Thyroid gland (tissue), 4 donors: ENCODE measurements at places on chromosomes 4 and X. TPM values are rescaled to one million over a fixed set of nuclear protein-coding genes. Genes with fewer than 3 reads are reported as not detected.

- no peaks in the 10 kb centered on the region for H3K36me3 ChIP-seq
- H3K27ac ChIP-seq, result no peak overlapping the region
- H3K27me3 ChIP-seq, result no peaks in the 10 kb centered on the region
- no peak for DNase-seq
- no peaks in the 10 kb centered on the region for H3K4me1 ChIP-seq
Observed at GRCh38 chrX:88908056-88908455, 161.0 kb downstream of the CPXCR1 start.

DNA sequence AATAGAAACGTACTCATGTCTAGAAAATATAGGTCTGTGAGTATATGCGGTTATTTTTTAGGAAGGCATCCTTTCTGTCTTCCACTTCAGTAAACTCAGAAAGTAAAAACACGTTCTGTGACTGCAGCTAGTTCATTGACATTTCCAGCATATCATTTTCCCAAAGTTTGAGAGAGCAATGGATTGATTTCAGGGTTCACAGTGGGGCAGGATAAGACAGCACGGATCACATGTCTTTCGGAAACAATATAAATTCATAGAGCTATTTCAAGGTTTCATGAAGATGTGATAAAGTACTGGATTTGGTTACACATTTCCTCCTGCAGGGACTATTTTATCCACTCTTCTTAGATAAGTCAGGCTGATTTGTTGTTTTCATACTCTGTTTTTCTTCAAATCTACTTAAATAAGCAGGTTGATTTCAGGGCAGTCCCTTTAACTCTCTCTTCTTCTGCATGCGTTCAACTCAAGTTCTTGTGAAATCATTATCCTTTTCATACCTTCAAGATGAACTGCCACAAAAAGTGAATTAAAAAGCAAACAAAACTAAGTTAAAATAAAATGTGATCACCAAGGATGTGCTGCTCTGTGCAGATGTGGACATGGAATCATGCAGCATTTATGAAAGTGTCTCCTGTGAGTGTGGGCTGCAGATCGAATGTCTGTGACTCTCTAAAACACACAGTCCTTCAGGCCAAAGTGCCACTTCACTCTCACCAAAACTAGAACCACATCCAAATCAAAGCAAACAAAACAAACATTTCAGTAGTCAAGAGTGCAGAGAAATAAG lies 187.7 kb downstream of the UNC5C start:
- peak overlapping the region; percentile 80 for H3K27ac ChIP-seq
- no peaks in the 10 kb centered on the region for H3K36me3 ChIP-seq
- no peaks in the 10 kb centered on the region for H3K27me3 ChIP-seq
- peaks cover 51% of the 10 kb centered on the region for H3K4me1 ChIP-seq
- no peak overlapping the region for H3K4me3 ChIP-seq
- DNase-seq, result peak; percentile 70

DNA sequence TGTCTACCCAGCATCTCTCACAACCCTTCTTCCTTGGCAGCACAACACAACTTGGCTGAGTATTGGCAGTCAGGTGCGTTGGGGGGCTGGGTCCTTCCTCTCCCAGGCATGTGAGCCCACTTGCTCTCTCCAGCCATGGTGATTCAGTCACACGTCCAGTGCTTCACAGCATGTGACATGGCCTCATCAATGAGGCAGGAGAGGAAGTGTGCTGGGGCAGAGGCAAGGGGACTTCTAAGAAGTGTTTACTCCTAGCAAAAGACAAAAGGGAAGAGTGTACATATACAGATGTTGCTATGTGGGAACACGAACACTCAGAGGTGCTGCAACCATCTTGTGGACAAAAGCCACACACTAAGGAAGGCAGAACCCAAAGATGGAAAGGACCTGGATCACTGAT lies 380.8 kb downstream of the FBXW7 start:
- H3K27ac ChIP-seq, result no peak overlapping the region
- H3K4me3 ChIP-seq, result no peak overlapping the region
- H3K36me3 ChIP-seq, result no peaks in the 10 kb centered on the region
- no peak for DNase-seq

The ABCG2 gene
- total RNA-seq, result 5.5 TPM

The PDLIM5 gene
- 104 TPM for total RNA-seq

DNA sequence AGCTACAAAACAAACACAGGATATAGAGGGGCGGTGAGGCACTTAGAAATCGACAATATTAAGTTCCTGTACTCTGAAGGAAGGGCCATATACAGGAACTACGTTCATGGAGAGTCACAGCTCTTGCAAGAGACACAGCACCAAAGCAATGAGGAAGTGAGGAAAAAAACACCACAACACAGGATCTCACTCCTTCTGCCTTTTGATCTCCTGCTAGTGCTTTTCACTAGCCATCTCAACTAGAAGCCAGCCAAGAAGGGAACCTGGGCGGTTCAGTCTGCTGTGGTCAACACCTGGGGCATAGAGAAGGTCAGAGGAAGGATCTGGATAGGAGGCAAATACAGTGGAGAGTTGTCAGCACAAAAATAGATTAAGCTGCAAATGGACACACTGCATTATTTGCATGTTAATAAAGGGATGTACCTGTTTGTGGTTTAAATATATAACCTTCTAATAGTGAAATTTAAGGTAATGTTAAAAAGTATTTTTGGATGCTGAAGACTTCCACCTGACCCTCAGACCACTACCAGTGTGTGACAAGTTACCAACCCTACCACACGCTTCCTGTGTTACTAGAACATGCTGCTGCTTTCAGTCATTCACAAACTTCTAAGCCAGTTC lies 104.6 kb downstream of the DTHD1 start:
- H3K4me3 ChIP-seq, result no peak overlapping the region
- no peak for DNase-seq
- H3K4me1 ChIP-seq, result no peaks in the 10 kb centered on the region

GRCh38 chr4:151865312-151865711 lies 104.5 kb upstream of the GATB start:
- H3K4me1 ChIP-seq, result no peaks in the 10 kb centered on the region
- H3K27me3 ChIP-seq, result no peaks in the 10 kb centered on the region
- H3K27ac ChIP-seq, result no peak overlapping the region
- H3K36me3 ChIP-seq, result no peaks in the 10 kb centered on the region
- no peak overlapping the region for H3K4me3 ChIP-seq
- DNase-seq, result peak; percentile 10
